ENCODE measurements at places on chromosomes 1 and 21.

- no peak overlapping the region for H3K4me3 ChIP-seq
- no peak overlapping the region for H3K27ac ChIP-seq
- no peaks in the 10 kb centered on the region for H3K36me3 ChIP-seq
- peaks cover 15% of the 10 kb centered on the region for H3K4me1 ChIP-seq
- no peak for DNase-seq
- no peaks in the 10 kb centered on the region for H3K27me3 ChIP-seq
Measured at GRCh38 chr1:55316502-55316901, 101.3 kb upstream of the USP24 start.

- no peaks in the 10 kb centered on the region for H3K36me3 ChIP-seq
- H3K4me3 ChIP-seq: no peak overlapping the region
- no peak overlapping the region for H3K27ac ChIP-seq
- no peak for DNase-seq
Measured at GRCh38 chr1:4724695-4725250, 70.4 kb downstream of the AJAP1 start.

GRCh38 chr1:88825721-88826120 is 65.6 kb downstream of the GTF2B start:
- H3K36me3 ChIP-seq: peaks cover 11% of the 10 kb centered on the region
- H3K4me3 ChIP-seq: no peak overlapping the region
- H3K27ac ChIP-seq: no peak overlapping the region
- no peaks in the 10 kb centered on the region for H3K27me3 ChIP-seq
- H3K4me1 ChIP-seq: peaks cover 5% of the 10 kb centered on the region
- DNase-seq: no peak

DNA sequence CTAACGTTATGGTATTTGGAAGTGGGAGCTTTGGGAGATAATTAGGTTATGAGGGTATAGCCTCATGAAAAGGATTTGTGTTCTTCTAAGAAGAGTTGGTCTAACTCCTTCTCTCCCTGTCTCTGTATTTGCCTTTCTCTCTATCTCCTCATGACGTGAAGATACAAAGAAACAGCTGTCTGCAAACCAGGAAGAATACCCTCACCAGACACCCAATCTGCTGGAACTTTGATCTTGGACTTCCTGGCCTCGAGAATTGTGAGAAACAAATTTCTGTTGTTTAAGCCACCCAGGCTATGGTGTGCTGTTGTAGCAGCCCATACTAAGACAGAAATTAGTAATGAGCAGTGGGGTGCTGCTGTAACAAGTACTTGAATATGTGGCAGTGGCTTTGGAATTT is 16.1 kb downstream of the C1orf141 start:
- no peaks in the 10 kb centered on the region for H3K4me1 ChIP-seq
- no peak overlapping the region for H3K4me3 ChIP-seq
- H3K36me3 ChIP-seq: peaks cover 3% of the 10 kb centered on the region
- no peaks in the 10 kb centered on the region for H3K27me3 ChIP-seq
- DNase-seq: no peak

GRCh38 chr1:154729031-154729442 is 121.1 kb upstream of the ADAR start:
- H3K4me3 ChIP-seq: no peak overlapping the region
- H3K27me3 ChIP-seq: peaks cover 5% of the 10 kb centered on the region
- no peak overlapping the region for H3K27ac ChIP-seq
- H3K4me1 ChIP-seq: peaks cover 32% of the 10 kb centered on the region
- no peak for DNase-seq
- H3K36me3 ChIP-seq: no peaks in the 10 kb centered on the region

- H3K27me3 ChIP-seq: peaks cover 10% of the 10 kb centered on the region
- no peak overlapping the region for H3K4me3 ChIP-seq
- no peak for DNase-seq
Measured at GRCh38 chr1:170721621-170722020, 57.7 kb downstream of the PRRX1 start.

- H3K4me3 ChIP-seq: no peak overlapping the region
- no peak overlapping the region for H3K27ac ChIP-seq
- no peaks in the 10 kb centered on the region for H3K4me1 ChIP-seq
- no peak for DNase-seq
- H3K27me3 ChIP-seq: no peaks in the 10 kb centered on the region
- H3K36me3 ChIP-seq: no peaks in the 10 kb centered on the region
Measured at GRCh38 chr1:87243573-87243972, 85.1 kb upstream of the LMO4 start.

GRCh38 chr1:75134647-75135572 is 722 bp downstream of the LHX8 start:
- peaks cover 98% of the 10 kb centered on the region for H3K27me3 ChIP-seq
- H3K36me3 ChIP-seq: no peaks in the 10 kb centered on the region
- H3K4me3 ChIP-seq: peak overlapping the region; percentile 67
- peaks cover 31% of the 10 kb centered on the region for H3K4me1 ChIP-seq

- peaks cover 97% of the 10 kb centered on the region for H3K4me1 ChIP-seq
- H3K4me3 ChIP-seq: peak overlapping the region; percentile 42
- no peaks in the 10 kb centered on the region for H3K27me3 ChIP-seq
- DNase-seq: no peak
Measured at GRCh38 chr1:234722904-234723720, 113.1 kb upstream of the IRF2BP2 start.

DNA sequence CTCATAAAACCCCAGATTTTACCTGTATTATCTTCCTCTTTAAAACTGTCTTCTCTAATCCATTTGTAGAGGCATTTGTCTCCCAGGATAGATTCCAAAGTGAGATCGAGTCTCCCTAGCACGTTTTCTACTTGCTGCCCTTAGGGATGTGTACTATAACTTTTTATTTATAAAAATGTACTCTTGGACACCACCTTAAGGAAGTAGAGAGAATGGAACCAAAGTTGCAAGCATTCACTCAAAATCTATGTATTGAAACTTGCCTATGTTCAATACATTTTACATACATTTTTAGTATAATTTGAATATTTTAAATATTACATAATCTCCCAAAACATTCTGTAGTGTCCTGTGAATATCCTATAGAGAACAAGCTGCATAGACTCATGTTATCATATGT is 842 bp upstream of the SPRR2A start:
- no peaks in the 10 kb centered on the region for H3K36me3 ChIP-seq
- no peak overlapping the region for H3K27ac ChIP-seq
- H3K4me3 ChIP-seq: no peak overlapping the region
- no peak for DNase-seq
- peaks cover 40% of the 10 kb centered on the region for H3K27me3 ChIP-seq

- peaks cover 7% of the 10 kb centered on the region for H3K27me3 ChIP-seq
- H3K4me3 ChIP-seq: no peak overlapping the region
- no peaks in the 10 kb centered on the region for H3K36me3 ChIP-seq
- DNase-seq: no peak
- H3K4me1 ChIP-seq: no peaks in the 10 kb centered on the region
- no peak overlapping the region for H3K27ac ChIP-seq
Measured at GRCh38 chr1:158793604-158794003, 12.6 kb upstream of the OR6N2 start.

- no peaks in the 10 kb centered on the region for H3K36me3 ChIP-seq
- DNase-seq: no peak
- H3K27me3 ChIP-seq: no peaks in the 10 kb centered on the region
- no peak overlapping the region for H3K27ac ChIP-seq
- H3K4me1 ChIP-seq: no peaks in the 10 kb centered on the region
- no peak overlapping the region for H3K4me3 ChIP-seq
Measured at GRCh38 chr1:179287946-179288345, 5.7 kb upstream of the SOAT1 start.

DNA sequence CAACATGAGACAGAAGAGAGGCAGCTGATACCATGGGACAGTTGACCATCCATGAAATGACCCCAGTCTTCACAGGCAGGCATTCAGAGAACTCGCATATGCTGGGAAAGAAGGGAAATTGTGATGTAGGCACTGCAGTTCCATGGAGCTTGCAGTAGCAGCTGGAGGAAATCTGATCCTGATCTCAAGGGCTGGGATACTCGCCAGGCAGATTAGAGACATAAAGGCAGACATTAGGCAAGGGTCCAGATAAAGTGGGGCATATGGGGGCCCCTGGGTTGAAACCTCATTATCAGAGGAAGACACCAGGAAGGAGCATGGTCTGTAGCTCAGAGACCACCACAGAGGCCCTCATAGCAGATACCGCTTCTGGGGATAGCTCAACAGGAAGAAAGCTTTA is 48.7 kb upstream of the TNR start:
- no peaks in the 10 kb centered on the region for H3K4me1 ChIP-seq
- H3K4me3 ChIP-seq: no peak overlapping the region
- no peaks in the 10 kb centered on the region for H3K36me3 ChIP-seq
- no peak overlapping the region for H3K27ac ChIP-seq
